Adipose tissue (tissue), 3 donors: ENCODE measurements at places on chromosomes 12 and 14. TPM values are rescaled to one million over a fixed set of nuclear protein-coding genes. Genes with fewer than 3 reads are reported as not detected.

The ASPG gene
- 0.67 TPM for polyA plus RNA-seq

The TMEM30B gene
- 14.5 TPM for polyA plus RNA-seq

The SCN8A gene
- 0.49 TPM for polyA plus RNA-seq

The RNF212B gene
- polyA plus RNA-seq, result 0.06 TPM

The CD9 gene
- 68.9 TPM for polyA plus RNA-seq

The VRTN gene
- not detected for polyA plus RNA-seq

The WASHC4 gene
- 9.2 TPM for polyA plus RNA-seq

The FAIM2 gene
- 0.53 TPM for polyA plus RNA-seq

The SNX6 gene
- 76.7 TPM for polyA plus RNA-seq

The SERPINA10 gene
- not detected for polyA plus RNA-seq

The TAC3 gene
- polyA plus RNA-seq, result not detected

The CPM gene
- 74.8 TPM for polyA plus RNA-seq

The KCNA1 gene
- polyA plus RNA-seq, result 0.09 TPM

The OR6C6 gene
- not detected for polyA plus RNA-seq

The ART4 gene
- 3.3 TPM for polyA plus RNA-seq

The PLEKHG7 gene
- polyA plus RNA-seq, result 0.67 TPM

The PDZRN4 gene
- polyA plus RNA-seq, result 1.2 TPM

The DIO2 gene
- 1.3 TPM for polyA plus RNA-seq

The FGF6 gene
- not detected for polyA plus RNA-seq

The AKAP6 gene
- polyA plus RNA-seq, result 0.29 TPM

The DNAH10 gene
- 0.24 TPM for polyA plus RNA-seq

The A2M gene
- polyA plus RNA-seq, result 325 TPM

The NRL gene
- 1.6 TPM for polyA plus RNA-seq

The A2ML1 gene
- polyA plus RNA-seq, result not detected

The SLC38A4 gene
- polyA plus RNA-seq, result 1.7 TPM

The FAR2 gene
- 5.7 TPM for polyA plus RNA-seq

The IAPP gene
- 126 TPM for polyA plus RNA-seq

The FAM90A1 gene
- polyA plus RNA-seq, result 0.59 TPM

The PTPRB gene
- 3.4 TPM for polyA plus RNA-seq

The CD163L1 gene
- polyA plus RNA-seq, result 1.8 TPM

The SMOC1 gene
- polyA plus RNA-seq, result 7.8 TPM

The SLC25A21 gene
- polyA plus RNA-seq, result 0.24 TPM

The SPATS2 gene
- polyA plus RNA-seq, result 4.8 TPM

The ZNF605 gene
- polyA plus RNA-seq, result 2.9 TPM

The OTX2 gene
- polyA plus RNA-seq, result not detected

The FOXG1 gene
- not detected for polyA plus RNA-seq

The KLRF1 gene
- 0.56 TPM for polyA plus RNA-seq

The SCNN1A gene
- 1.0 TPM for polyA plus RNA-seq
